CD14-positive monocyte (primary cell): ENCODE measurements at places on chromosomes 4 and X. TPM values are rescaled to one million over a fixed set of nuclear protein-coding genes. Genes with fewer than 3 reads are reported as not detected.
A peak's percentile ranks its signal among the peaks of the same experiment; 100 is the strongest.

The CSAG2 gene
- polyA plus RNA-seq = not detected in 2 replicates

The IQCM gene
- not detected for polyA plus RNA-seq

The NLRP2B gene
- polyA plus RNA-seq = not detected

GRCh38 chr4:101237773-101238172 lies 109.6 kb downstream of the PPP3CA start:
- H3K36me3 ChIP-seq = no peaks in the 10 kb centered on the region
- H3K4me3 ChIP-seq = no peak overlapping the region
- no peak for DNase-seq
- no peak overlapping the region for H3K27ac ChIP-seq

GRCh38 chrX:63350465-63350877 lies 661 bp downstream of the SPIN4 start:
- H3K4me3 ChIP-seq = peak overlapping the region; percentile 78
- DNase-seq = no peak
- peaks cover 11% of the 10 kb centered on the region for H3K4me1 ChIP-seq
- no peaks in the 10 kb centered on the region for H3K27me3 ChIP-seq
- no peaks in the 10 kb centered on the region for H3K36me3 ChIP-seq

GRCh38 chr4:55920571-55920970 lies 28.2 kb upstream of the CEP135 start:
- H3K27ac ChIP-seq = no peak overlapping the region
- H3K27me3 ChIP-seq = no peaks in the 10 kb centered on the region
- no peak for DNase-seq
- no peaks in the 10 kb centered on the region for H3K4me1 ChIP-seq

- no peaks in the 10 kb centered on the region for H3K27me3 ChIP-seq
- H3K4me3 ChIP-seq = no peak overlapping the region
- no peak overlapping the region for H3K27ac ChIP-seq
- no peaks in the 10 kb centered on the region for H3K4me1 ChIP-seq
- peaks cover 9% of the 10 kb centered on the region for H3K36me3 ChIP-seq
- DNase-seq = no peak
Observed at GRCh38 chr4:82947498-82947897, 47.0 kb downstream of the THAP9 start.

DNA sequence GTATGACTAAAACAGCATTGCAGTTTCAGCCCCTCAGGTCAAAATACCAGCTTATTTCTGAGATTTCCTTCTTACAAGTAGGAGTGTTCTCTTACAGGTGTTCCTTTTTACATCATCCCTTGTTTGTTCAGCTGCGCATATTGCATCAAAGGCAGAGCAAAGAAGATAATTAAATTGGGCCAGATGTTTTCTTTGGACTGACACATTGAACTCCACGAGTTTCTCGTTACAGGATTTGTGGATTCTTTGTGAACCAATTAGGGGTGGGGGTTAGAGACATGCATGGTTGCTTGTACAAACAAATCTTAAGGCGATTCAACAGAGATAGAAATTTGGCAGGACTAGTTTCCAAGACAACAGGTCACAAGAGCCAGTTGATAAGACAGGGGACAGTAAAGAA lies 95.7 kb downstream of the SPANXN4 start:
- H3K36me3 ChIP-seq = no peaks in the 10 kb centered on the region
- no peak for DNase-seq
- H3K27me3 ChIP-seq = no peaks in the 10 kb centered on the region
- H3K4me1 ChIP-seq = no peaks in the 10 kb centered on the region

GRCh38 chrX:39491548-39492297 lies 606.0 kb downstream of the BCOR start:
- H3K4me1 ChIP-seq = peaks cover 47% of the 10 kb centered on the region
- no peaks in the 10 kb centered on the region for H3K27me3 ChIP-seq
- H3K4me3 ChIP-seq = no peak overlapping the region
- H3K27ac ChIP-seq = peak overlapping the region; percentile 72

GRCh38 chr4:66475596-66475995 lies 805.3 kb upstream of the EPHA5 start:
- no peaks in the 10 kb centered on the region for H3K4me1 ChIP-seq
- no peak for DNase-seq
- H3K27ac ChIP-seq = no peak overlapping the region
- no peaks in the 10 kb centered on the region for H3K27me3 ChIP-seq
- no peaks in the 10 kb centered on the region for H3K36me3 ChIP-seq
- no peak overlapping the region for H3K4me3 ChIP-seq
